ENCODE measurements at places on chromosomes 5 and 9.

DNA sequence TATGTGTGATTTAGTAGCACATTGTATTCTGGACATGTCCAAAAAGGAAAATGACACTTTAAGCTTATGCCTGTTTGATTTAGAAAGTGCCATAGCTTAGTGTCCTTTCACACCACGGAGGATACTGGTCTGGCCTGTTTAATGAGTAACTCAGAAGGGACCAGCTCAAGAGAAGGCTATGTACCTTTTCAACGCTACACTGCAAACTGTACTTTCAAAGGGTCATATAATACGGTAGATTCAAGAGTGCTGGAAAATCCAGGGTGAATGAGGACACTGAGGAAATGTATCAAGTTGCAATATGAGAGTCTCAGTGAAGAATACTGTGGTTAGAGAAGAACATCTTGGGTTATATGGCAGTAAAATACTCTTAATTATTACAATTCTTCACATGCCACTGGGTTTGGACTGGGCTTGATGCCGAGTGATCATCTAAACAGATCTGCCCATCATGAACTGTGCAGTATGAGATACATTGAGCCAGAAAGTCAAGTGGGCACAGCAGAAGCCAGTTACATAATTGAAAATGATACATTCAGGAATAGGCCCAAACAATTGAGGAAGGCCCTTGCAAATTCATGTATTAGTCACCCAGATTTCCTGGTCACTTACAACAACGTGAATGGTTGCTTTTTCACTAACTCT, 1211.5 kb upstream of the CDH9 start:
- no peak for DNase-seq

- no peak for DNase-seq
These were observed 588 bp downstream of the TRAF2 start for GRCh38 chr9:136886610-136887597.

DNA sequence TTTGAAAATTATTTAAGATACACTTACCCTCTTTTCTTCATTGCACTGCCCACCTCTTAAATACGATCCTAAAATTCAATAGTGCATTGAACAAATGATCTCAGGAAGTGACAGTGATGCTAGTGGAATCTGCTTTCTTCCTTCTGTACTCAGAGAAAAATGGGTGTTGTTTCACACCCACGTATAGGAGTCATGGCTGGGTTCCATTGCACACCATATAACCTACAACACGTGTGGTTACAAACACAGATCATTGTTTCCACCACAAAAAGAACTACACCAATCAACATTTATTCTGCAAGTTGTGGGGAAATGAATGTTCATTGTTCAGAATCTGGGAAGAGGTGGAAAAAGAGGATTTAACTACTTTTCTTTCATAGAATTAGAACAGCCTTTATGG, 275.9 kb downstream of the MAN2A1 start:
- DNase-seq, result no peak

DNA sequence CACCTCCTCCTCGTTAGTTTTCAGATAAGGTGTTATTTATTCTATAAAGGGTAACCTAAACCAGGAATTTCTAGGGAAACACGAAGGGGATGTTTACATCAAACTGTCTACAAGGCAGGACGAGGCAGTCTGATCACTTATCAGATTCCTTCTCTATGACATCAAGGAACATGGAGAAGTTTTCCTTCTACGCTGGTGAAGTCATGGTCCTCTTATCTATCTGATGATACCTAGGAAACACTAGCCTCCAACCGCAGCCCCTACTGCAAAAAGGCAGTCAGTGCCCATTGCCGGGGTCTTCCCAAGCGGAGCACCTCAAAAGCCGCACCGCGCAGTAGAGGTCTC, 1.5 kb downstream of the MPDZ start:
- DNase-seq, result no peak

GRCh38 chr9:114282926-114283325, 40.0 kb upstream of the ORM1 start:
- no peak for DNase-seq

- no peak for DNase-seq
These were observed 60.8 kb downstream of the WNK2 start for GRCh38 chr9:93244510-93245436.

GRCh38 chr5:10604975-10605374, 41.1 kb downstream of the ANKRD33B start:
- no peak for DNase-seq

DNA sequence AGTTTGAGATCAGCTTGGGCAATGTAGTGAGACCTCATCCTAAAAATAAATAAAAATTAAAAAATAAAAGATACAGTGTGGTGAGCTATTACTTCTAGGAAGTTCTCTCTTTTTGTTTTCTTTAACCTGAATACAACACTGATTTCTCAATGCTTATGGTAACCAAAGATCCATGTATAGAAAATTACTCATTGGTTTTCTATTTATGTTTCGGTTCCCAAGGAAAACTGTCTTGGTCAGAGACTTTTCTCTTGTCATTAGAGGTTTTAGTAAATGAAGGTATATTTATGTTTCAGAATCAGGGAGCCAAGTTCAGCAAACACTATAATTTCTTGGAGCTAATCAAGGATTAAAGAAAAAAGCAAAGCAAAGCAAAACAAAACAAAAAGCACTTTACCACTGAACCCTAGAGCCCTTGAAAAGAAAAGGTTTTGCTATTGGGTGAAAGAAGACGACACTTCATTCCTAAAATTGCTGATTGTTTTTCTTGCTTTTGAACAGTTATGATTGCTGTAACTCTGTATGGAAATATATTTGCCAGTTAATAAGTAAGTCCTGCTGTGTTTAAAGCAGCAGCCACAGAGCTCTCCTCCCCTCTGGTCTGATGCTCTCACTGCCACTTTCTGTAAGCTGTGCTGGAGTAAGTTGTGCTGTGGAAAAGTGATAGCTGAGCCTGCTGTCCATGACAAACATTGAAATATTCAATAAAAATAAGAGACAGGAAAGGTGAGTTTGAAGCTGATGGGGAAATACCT, 298.2 kb downstream of the CD180 start:
- no peak for DNase-seq
